ENCODE measurements at places on chromosomes 11 and 22. TPM values are rescaled to one million over a fixed set of nuclear protein-coding genes. Genes with fewer than 3 reads are reported as not detected.

- DNase-seq: no peak
- no peaks in the 10 kb centered on the region for H3K36me3 ChIP-seq
- H3K4me3 ChIP-seq: no peak overlapping the region
- H3K27me3 ChIP-seq: no peaks in the 10 kb centered on the region
Observed at GRCh38 chr11:121650351-121651256, 197.8 kb upstream of the SORL1-AS1 start.

DNA sequence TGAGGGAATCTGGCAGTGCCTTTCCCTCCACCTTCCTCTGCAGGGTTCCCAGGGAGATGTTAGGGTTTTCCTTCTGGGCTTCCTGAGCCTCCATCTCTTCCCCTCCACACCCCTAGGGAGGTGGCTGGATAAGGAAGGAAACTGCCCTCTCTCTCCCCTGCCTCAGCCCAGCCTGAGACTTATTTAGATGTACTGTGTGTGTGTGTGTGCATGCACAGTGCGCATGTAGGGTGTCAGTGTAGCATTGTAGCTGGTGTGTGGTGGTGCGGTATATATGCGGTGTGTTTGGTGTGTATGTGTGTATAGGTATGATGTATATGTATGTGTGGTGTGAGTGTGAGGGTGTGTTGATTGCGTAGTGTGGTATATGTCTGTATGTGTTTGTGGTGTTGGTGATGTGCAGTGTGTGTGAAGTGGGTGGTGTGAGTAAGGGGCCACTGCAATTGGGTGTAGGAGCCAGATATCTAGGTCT is 1.5 kb downstream of the FXYD6 start:
- H3K36me3 ChIP-seq: no peaks in the 10 kb centered on the region
- H3K4me1 ChIP-seq: peaks cover 58% of the 10 kb centered on the region
- no peak for DNase-seq
- peak overlapping the region; percentile 56 for H3K27ac ChIP-seq
- peaks cover 48% of the 10 kb centered on the region for H3K27me3 ChIP-seq

GRCh38 chr11:64249563-64250414 is 1.5 kb upstream of the PLCB3 start:
- H3K4me3 ChIP-seq: no peak overlapping the region
- H3K36me3 ChIP-seq: peaks cover 6% of the 10 kb centered on the region
- H3K27me3 ChIP-seq: no peaks in the 10 kb centered on the region
- H3K27ac ChIP-seq: no peak overlapping the region
- no peak for DNase-seq

DNA sequence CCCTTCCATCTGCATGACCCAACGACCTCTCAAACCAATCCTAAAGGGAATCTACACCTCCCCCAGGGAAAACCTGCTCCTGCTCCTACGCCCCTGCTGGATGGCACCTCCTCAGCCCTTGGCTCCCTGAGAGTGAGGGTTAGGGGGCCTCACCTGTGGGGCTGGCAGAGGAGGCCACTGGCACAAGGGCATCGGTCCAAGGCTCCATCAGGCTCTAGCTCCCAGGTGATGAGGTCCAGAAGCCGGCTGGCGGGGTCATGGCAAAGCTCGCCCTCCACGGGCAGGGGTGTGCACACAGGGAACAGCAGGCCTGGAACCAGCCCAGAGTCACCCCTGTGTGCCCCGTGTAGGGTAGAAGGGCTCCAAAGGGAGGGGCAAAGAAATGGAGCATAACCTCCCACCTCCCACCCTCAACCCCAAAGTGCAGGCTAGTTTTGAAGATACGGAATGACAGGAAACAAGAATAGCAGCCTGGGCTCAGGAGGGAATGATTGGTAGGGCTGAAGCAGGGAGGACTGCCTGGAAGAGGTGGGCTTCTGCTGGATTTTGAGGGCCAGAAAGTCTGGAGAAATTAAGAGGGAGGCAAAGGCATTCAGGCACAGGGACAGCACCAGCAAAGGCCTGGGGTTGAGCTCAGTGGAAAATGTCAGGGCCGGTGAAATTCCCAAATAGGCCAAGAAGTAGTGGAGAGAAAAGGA is 42.6 kb downstream of the DKK3 start:
- no peaks in the 10 kb centered on the region for H3K27me3 ChIP-seq
- no peak overlapping the region for H3K4me3 ChIP-seq
- H3K36me3 ChIP-seq: no peaks in the 10 kb centered on the region

Gene MMP11
- 1.9 TPM for total RNA-seq

Gene PNPLA3
- 6.9 TPM for total RNA-seq

DNA sequence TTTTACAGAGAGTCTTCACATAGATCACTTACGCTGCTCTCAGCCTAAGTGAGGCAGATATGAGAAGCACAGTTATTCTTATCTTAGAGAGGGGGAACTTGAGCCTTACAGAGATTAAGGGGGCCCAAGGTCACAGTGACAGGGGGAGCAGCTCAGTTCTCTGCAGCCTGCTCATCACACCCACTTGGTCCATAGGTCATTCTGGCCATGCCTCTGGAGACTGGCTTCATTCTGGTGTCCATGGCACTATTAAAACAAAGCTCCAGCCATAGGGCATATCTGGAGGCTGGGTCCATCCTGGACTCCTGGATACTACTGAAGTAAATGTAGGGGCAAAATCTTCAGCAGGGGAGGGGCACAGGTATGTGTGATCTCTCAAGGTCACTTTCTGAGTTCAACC is 5.9 kb downstream of the SLC5A4 start:
- no peaks in the 10 kb centered on the region for H3K4me1 ChIP-seq
- no peak overlapping the region for H3K4me3 ChIP-seq
- H3K36me3 ChIP-seq: no peaks in the 10 kb centered on the region
- H3K27me3 ChIP-seq: no peaks in the 10 kb centered on the region
- DNase-seq: no peak

- no peaks in the 10 kb centered on the region for H3K36me3 ChIP-seq
- H3K4me3 ChIP-seq: peak within 1 kb of the TSS; percentile 78
- peak; percentile 67 for DNase-seq
- no peaks in the 10 kb centered on the region for H3K27me3 ChIP-seq
Observed at GRCh38 chr11:108498046-108498815, at the start of gene POGLUT3. Gene POGLUT3, minus strand, starts transcription at chr11:108498384. Its CDS starts 18 bp downstream, at chr11:108498366.

GRCh38 chr11:69382131-69383128 is 88.5 kb downstream of the MYEOV start:
- H3K27ac ChIP-seq: no peak overlapping the region
- no peaks in the 10 kb centered on the region for H3K36me3 ChIP-seq
- H3K4me1 ChIP-seq: no peaks in the 10 kb centered on the region
- H3K4me3 ChIP-seq: no peak overlapping the region

Gene HBG2
- 0.89 TPM for total RNA-seq

DNA sequence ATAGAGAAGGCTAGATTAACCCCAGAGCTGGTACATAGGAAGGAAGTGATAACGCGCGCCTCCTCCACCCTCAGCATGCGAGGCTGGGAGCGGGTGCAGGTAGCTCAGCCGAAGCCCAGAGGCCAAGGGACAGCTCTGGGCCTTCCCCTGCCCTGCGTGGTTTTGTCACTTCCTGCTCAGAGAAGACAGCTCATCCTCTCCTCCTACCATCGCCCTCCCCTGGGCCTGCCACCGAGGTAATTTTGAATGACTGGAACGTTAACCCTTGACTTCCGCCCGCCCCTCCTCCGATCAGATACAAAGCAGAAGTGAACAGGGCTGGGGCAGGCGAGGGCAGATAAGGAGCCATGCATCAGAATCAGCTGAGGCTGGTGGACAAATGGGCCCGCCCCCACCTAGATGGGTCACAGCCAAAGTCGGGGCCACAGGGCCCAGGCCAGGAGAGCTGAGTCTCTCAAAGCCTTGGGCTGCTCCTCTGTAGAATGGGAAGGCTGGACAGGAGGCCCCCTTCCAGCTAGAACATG is 1.6 kb downstream of the RAC2 start:
- peaks cover 43% of the 10 kb centered on the region for H3K27me3 ChIP-seq
- peak; percentile 89 for DNase-seq
- peak overlapping the region; percentile 79 for H3K27ac ChIP-seq
- H3K36me3 ChIP-seq: peaks cover 11% of the 10 kb centered on the region
- peaks cover 25% of the 10 kb centered on the region for H3K4me1 ChIP-seq

Gene INS
- not detected for total RNA-seq

Gene GDPD4
- not detected for total RNA-seq

DNA sequence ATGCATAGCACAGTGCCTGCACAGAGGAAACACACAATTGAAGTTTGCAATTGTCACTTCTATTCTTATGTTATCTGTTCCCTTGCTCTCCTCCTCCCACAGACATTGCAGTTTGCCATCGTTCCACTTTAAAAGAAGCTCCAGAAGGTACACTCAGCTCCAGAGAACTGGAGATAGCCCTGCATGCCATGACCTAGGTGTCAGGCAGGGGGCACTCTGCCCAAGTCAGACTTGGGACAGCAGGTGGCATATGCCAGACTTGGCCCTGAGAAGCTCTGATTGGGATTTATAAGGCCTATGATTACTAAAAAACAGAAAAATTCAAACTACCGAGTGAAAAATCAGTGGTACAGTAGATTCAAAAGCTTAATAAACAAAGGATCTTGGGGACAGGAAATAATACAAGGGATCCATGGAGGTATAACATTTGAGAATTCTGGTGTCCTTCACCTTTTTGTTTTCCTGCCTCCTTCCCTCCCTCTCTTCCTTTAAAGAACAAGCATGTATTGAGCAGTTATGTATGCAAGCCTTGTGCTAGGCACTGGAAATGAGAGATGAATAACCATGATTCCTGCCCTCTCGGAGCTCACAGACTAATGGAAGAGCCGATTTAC is 40.0 kb downstream of the TENM4 start:
- peak; percentile 51 for DNase-seq
- no peak overlapping the region for H3K4me3 ChIP-seq
- H3K4me1 ChIP-seq: no peaks in the 10 kb centered on the region
- H3K27ac ChIP-seq: no peak overlapping the region

- H3K4me3 ChIP-seq: no peak overlapping the region
- no peaks in the 10 kb centered on the region for H3K27me3 ChIP-seq
- peak; percentile 32 for DNase-seq
- H3K36me3 ChIP-seq: peaks cover 15% of the 10 kb centered on the region
- H3K4me1 ChIP-seq: no peaks in the 10 kb centered on the region
Observed at GRCh38 chr22:47051441-47052071, 289.1 kb downstream of the TBC1D22A start.

- no peaks in the 10 kb centered on the region for H3K36me3 ChIP-seq
- H3K27ac ChIP-seq: no peak overlapping the region
- DNase-seq: no peak
- no peak overlapping the region for H3K4me3 ChIP-seq
- no peaks in the 10 kb centered on the region for H3K4me1 ChIP-seq
Observed at GRCh38 chr22:37115032-37115431, 5.5 kb upstream of the TMPRSS6 start.

DNA sequence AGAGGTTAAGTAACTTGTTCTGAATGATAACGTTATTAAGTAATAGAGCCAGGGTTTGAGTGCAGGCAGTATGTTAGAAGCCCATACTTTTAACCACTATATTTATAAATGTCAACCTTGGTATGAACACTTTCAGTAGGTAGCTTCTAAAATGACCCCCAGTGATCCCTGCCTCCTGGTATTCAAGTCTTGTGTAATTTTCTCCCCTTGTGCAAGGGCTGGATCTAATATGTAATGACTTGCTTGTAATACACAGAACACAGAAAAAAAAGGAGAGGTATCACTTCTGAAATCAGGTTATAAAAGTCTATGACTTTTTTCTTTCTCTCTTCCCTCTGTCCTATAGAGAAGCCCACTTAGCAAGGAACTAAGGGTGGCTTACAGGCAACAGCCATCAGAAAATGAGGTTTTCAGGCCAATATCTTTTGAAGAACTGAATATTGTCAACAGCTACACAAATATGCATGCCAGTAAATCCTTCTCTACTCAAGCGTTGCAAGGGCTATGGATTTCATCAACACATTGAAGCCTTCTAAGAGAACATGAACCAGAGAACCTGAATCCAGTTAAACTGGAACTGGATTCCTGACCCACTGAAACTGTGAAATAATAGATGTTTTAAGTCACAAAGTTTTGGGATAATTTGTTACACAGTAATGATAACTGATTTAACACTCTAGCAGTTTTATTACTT is 712.3 kb downstream of the METTL15 start:
- no peak overlapping the region for H3K27ac ChIP-seq
- no peaks in the 10 kb centered on the region for H3K36me3 ChIP-seq
- no peaks in the 10 kb centered on the region for H3K4me1 ChIP-seq
- DNase-seq: no peak

- no peak overlapping the region for H3K4me3 ChIP-seq
- DNase-seq: no peak
- H3K27me3 ChIP-seq: no peaks in the 10 kb centered on the region
- no peaks in the 10 kb centered on the region for H3K36me3 ChIP-seq
- H3K4me1 ChIP-seq: no peaks in the 10 kb centered on the region
Observed at GRCh38 chr11:88523386-88524071, 186.0 kb upstream of the CTSC start.

DNA sequence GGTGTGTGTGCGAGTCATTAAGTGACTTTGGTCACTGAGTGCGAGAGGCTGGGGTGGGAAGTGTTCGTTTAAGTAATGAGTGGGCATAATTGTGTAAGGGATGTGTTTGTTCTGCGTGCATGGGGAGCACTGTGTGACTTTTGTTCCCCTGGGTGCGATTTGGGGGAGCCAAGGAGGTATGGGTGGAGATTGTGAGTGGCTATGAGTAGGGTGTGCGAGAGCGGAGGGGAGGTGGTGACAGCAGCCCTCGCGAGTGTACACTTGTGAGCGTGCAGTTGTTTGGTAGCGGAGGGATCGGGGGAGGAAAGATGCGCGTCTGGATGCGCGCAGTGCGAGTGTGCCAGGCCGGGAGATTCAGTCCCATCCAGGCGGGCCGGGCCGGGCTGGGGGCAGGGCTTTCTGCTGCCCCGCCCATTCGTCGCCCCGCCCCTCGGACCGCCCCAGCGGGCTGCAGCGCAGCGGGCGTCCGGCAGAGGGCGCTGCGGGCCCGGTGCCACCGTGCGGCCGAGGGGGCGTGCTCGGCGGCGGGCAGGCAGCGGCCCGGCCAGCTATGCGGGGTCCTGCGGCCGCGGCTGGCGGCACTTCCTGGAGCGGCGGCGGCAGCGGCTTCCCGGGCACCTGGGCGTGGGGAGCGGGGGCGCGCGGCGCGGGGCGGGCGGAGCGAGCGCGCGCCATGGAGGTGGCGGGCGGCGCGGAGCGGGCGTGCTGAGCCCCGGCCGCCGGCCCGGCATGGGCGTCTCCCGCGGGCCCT is at the start of gene DGKZ:
DGKZ (plus strand) TSS at position 578 of the 751 bp plus-strand sequence. CDS start 197 bp downstream, outside the sequence.
- H3K4me3 ChIP-seq: peak within 1 kb of the TSS; percentile 75
- peak; percentile 92 for DNase-seq
- no peaks in the 10 kb centered on the region for H3K27me3 ChIP-seq
- H3K4me1 ChIP-seq: peaks cover 81% of the 10 kb centered on the region

Gene C11orf98
- 37.1 TPM for total RNA-seq

DNA sequence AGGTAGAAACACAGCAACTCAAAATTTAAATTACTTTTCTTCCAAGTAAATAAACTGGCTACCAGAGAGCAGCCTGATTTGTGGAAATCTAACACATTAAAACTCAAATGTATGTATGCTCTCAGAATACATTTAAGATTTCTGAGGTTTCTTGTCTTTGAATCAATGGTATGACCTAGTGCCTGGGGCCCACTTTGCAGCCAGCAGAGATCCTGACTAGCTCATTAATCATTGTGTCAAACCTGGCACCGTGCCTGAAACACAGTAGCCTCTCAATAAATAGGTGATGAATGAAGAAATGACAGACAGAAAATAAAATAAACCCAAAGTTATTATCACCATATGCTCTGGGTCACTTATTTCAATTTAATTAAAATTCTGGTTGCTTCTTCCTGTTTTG is 176.2 kb upstream of the FAT3 start:
- no peaks in the 10 kb centered on the region for H3K36me3 ChIP-seq
- no peak overlapping the region for H3K27ac ChIP-seq
- no peaks in the 10 kb centered on the region for H3K4me1 ChIP-seq
- H3K27me3 ChIP-seq: no peaks in the 10 kb centered on the region
- no peak for DNase-seq
